ENCODE measurements at places on chromosomes 13 and 19. TPM values are rescaled to one million over a fixed set of nuclear protein-coding genes. Genes with fewer than 3 reads are reported as not detected.

The OR10H1 gene
- total RNA-seq: not detected

The B3GNT8 gene
- total RNA-seq: 0.12 TPM

The CRX gene
- total RNA-seq: not detected

The ZFP28 gene
- 3.6 TPM for total RNA-seq

The CLC gene
- not detected for total RNA-seq

The CDKN2D gene
- 5.3 TPM for total RNA-seq

The LPAR6 gene
- total RNA-seq: 0.43 TPM

The DNAJC3 gene
- 12.0 TPM for total RNA-seq

The RUBCNL gene
- 0.10 TPM for total RNA-seq

The CYSLTR2 gene
- total RNA-seq: not detected

The TMEM38A gene
- total RNA-seq: 1.1 TPM

The LTBP4 gene
- total RNA-seq: 57.0 TPM

The RCBTB2 gene
- total RNA-seq: 1.4 TPM

The GIPC3 gene
- 0.25 TPM for total RNA-seq

The ZSWIM4 gene
- 3.1 TPM for total RNA-seq

The OR7G2 gene
- not detected for total RNA-seq

The RNF17 gene
- total RNA-seq: not detected

The DAND5 gene
- not detected for total RNA-seq

The TNFSF11 gene
- not detected for total RNA-seq

The MBD3L5 gene
- total RNA-seq: not detected

The ACER1 gene
- not detected for total RNA-seq

The KLK13 gene
- total RNA-seq: 0.15 TPM

The GPR12 gene
- not detected for total RNA-seq

The SIGLEC5 gene
- total RNA-seq: not detected

The NCCRP1 gene
- 1.3 TPM for total RNA-seq

The ZNF888 gene
- not detected for total RNA-seq

The ABHD8 gene
- total RNA-seq: 2.9 TPM
